ENCODE measurements at places on chromosomes 7 and 10.

DNA sequence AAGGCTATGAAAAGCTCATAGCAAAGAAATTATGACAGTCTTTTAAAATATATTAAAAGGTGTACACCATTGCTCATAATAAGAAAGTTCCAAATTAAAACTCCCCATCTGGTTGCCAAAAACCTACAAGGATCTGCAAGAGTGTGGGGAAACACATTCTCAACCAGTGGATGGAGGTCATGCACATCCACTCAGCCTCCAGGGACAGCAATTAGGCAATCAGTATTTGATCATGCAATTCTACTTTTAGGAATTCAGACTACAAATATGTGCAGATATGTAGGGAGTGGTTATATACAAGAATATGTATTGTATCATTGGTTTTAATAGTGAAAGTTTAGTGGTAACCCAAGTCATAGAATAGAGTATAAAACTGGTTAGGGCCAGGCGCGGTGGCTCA, 157.8 kb downstream of the FGFR2 start:
- DNase-seq, result no peak

GRCh38 chr10:23994459-23995046, 214.4 kb upstream of the KIAA1217 start:
- DNase-seq, result peak; percentile 58

- DNase-seq, result peak; percentile 49
Observed at GRCh38 chr10:93701866-93702209, 554 bp downstream of the FRA10AC1 start.

GRCh38 chr7:2403718-2404648, 572 bp downstream of the CHST12 start:
- DNase-seq, result peak; percentile 34

DNA sequence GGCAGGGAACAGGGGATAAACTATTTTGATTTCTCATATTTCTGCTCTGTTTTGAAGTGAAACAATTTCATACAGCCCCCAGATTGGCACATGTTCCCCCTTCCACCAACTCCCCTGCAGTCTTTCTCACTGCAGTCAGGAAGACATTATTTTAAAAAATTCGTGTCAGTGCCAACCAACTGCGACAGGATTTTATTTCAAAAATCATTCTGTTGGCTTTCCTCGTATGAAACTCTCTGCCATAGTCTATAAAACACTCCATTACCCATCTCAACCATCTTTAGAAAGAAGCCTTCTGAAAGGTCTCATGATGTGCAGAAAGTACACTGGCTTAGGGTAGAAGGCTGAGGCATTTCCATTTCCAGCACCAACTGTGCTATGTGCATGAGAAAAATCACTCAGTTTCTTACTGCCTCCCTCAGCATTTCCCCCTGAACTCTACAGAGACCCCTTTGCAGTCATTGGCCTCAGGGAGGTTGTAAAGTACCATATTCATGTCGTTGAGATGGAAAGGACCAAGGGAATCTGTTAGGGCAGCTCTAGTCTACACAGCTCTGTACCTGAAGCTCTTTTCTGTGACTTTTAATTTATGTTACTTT, 46.9 kb downstream of the STEAP1B start:
- no peak for DNase-seq
